Stimulated activated CD4-positive, alpha-beta T cell treated with anti-CD3 and anti-CD28 coated beads, Interleukin-1b, Interleukin-23, amount 100 ng/mL, for 1 hour (primary cell): ENCODE measurements at places on chromosomes 2 and 18.

DNA sequence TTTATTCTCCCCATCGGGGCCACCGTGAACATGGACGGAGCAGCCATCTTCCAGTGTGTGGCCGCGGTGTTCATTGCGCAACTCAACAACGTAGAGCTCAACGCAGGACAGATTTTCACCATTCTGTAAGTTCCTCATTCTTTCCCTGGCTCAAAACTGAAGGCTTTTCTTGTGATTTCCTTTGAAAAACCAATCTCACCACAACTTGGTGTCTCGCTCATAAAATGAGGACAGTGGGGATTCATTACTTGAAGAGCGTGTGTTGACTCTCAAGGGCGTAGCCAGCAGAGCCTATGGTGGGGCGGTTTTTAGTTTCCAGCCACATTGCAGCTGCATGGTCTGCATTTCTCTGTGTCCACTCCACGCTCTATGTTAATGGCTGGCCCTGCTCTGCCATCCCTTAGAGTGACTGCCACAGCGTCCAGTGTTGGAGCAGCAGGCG, 29.0 kb downstream of the SLC1A4 start:
- no peak for DNase-seq

DNA sequence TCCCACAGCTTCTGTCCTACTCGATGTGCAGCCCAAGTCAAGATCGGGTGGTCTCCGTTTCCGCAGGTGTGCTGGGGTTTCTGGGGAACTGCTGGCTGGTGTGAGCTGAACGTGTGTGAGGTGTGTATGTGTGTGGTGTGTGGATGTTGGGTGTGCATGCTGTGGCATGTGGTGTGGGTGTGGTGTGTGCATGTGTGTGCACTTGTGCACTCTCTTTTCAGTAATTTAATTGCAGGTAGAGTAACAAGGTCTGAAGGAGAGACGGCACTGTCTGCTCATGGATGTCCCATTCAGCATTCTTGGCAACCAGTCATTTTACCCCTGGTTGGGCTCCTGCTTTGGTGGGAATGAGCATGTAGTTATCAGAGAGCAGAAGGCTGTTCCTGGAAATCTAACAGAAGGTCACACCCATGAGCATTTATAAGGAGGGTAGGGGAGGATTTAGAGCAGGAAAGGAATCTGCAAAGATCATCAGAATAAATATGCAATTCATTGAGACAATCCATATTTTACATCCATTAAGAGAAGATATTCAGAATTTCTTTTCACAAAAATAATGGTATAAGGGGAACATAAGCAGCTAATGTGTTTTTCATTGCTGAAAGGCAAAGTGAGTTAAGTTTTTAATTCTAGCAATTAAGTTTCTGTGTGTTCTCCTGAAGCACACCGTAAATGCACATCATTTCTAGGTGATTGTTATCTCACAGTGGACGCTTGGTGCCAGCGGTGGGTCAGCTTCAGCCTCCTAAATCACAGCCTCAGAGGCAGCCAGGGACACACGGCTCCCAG, 60.7 kb downstream of the ADI1 start:
- no peak for DNase-seq

DNA sequence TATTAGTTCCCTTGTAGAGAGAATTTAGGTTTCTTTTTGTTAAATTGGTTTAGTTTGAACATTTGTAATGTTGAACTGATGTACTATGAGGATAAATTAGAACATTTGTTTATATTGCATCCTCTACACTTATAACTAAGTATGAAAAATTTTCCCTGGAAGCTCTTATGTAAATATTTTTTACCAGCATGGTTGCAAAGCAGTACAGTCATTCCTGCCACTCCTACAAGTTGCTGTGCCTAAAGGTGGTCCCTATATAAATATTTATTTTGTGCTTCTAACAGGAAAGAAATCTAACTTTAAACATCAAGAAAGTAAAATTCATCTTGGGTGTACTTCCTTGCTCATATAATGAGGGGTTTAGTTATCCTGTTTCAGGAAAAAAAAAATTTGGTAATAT, 14.2 kb downstream of the TWSG1 start:
- DNase-seq: no peak

DNA sequence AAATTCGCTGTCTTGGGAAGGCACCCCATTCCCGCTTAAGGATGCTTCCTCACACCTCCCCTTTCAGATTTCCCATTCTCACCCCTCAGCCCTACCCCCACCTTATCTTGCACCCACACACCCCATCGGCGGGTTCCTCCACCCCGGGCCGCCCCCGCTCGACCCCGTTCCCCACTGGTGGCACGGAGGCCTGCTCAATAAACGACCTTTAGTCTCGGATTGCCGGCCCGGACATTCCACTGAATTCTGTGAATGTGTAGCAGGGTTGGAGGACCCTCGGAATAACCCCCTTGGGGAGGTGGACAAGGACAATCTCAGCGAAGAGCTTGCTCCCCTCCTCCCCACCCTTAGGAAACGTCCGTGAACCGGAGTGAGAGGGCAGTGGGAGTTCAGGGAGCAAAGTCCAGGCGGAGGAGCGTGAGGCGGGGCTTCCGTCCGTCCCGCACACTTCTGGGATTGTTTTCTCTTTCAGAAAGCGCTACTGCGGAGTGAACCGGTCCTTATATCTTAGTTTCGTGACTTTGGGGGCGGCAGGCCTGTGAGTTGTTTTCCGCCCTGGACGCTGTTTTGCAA, 2.8 kb upstream of the LBX2 start:
- DNase-seq: no peak

DNA sequence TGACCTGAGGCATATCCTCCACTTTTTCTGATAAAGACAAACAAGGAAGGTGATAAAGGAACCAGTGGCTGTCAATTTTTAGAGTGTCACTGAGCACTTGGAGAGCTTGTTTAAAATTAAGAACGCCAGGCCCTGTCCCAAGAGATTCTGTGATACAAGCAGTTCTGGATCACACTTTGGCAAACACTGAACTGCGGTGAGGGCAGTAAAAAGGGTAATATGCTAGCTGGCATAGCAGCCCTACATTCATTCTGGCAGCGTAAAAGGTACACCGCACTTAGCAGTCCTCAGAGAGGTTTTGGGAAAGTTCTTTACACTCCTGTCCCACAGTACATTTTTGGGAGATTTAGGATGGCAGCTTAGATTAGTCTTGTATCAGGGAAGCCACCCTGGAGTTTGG, 101.3 kb upstream of the CCDC150 start:
- no peak for DNase-seq

GRCh38 chr18:74115046-74115445, 32.6 kb downstream of the FBXO15 start:
- no peak for DNase-seq

DNA sequence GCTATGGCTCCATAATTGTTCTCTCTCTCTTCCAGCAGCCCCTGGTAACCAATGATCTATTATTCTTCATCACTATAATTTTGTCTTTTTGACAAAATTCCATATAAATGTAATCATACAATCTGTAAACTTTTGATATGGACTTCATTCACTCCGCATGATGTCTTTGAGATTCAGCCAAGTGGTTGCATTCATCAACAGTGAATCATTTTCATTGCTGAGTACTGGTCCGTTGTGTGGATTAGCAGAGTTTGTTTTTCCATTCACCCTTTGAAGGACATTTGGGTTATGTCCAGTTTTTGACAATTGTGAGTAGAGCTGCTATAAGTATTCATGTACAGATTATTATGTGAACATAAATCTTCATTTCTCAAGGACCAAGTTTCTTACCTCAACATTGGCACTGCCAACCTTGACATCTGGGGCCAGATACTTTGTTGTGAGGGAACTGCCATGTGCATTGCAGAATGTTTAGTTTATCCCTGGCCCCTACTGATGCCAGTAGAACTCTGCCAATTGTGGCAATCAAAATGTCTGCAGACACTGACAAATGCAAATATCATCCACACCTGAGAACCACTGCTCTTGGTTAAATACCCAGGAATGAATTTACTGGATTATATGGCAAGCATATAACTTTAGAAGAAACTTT, 48.4 kb upstream of the BCL2L11 start:
- DNase-seq: no peak

- DNase-seq: no peak
These were observed 53.5 kb downstream of the SEPTIN10 start for GRCh38 chr2:109560265-109560664.

- DNase-seq: no peak
These were observed 114.1 kb downstream of the COL6A3 start for GRCh38 chr2:237299906-237300305.
